Activated naive CD4-positive, alpha-beta T cell treated with anti-CD3 and anti-CD28 coated beads for 36 hours (primary cell): ENCODE measurements at places on chromosomes 3 and 15.
A peak's percentile ranks its signal among the peaks of the same experiment; 100 is the strongest.

GRCh38 chr15:87817553-87817952 lies 439.0 kb downstream of the NTRK3 start:
- DNase-seq, result no peak

GRCh38 chr15:73438651-73439050 lies 4.3 kb upstream of the REC114 start:
- DNase-seq, result no peak

GRCh38 chr3:101036213-101036618 lies 43.0 kb upstream of the ABI3BP start:
- DNase-seq, result no peak

GRCh38 chr15:40274350-40275274 lies 8.3 kb downstream of the ANKRD63 start:
- DNase-seq, result peak; percentile 92

- no peak for DNase-seq
Measured at GRCh38 chr3:188972310-188972709, 199.5 kb upstream of the TPRG1 start.

DNA sequence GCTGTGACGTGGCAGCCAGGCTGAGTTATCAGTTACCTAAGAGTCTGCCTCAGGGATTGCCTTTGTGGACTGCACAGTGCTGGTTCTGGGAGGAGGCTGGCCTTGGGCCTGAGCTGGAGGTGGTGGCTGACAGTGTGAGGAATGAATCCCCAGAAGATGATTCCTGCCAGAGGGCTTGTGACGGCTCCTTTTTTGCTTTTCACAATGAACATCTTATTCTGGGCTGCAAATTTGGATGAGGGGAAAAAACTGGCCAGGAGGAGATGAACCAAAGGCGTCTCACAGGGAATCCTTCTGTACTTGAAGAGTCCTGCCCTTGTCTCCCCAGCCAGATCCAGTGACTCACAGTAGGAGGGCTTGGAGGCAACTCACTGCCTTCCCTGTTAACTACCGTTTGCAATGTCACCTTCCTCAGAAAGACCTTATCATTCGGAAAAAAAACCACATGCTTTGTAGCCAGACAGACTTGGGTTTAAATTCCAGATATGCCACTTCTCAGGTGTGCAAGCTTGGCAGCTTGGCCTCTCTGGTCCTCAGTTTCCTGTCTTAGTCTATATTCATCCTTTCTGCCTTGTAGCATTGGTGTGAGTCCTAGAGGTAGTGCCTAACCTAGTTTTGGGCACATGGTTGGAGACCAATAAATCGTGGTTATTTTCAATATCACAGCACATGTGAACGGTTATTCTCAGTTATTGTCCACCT lies 19.1 kb downstream of the ST6GAL1 start:
- DNase-seq, result no peak

GRCh38 chr3:176469694-176470205 lies 727.5 kb downstream of the TBL1XR1 start:
- no peak for DNase-seq

DNA sequence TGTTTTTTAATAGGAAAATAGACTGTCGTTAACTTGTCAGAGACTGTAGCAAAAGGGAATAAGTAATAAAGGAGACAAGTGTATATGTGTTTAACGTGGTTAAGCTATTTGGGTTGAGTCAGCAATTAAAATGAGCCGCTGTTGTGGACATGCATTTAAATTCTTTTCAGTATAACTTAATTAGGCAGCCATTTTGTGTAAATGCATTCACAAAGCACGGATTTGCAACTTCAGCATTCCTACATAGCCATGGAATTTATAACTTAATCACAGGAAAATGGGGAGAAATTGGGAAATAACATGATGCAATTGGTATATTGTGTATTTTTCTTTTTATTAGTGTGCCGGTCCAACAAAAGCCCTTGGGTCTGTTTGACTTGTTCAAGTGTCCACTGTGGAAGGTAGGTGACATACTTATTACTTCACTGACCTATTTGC lies 27.9 kb downstream of the USP3 start:
- no peak for DNase-seq

GRCh38 chr15:81947548-81947947 lies 98.3 kb downstream of the MEX3B start:
- no peak for DNase-seq

DNA sequence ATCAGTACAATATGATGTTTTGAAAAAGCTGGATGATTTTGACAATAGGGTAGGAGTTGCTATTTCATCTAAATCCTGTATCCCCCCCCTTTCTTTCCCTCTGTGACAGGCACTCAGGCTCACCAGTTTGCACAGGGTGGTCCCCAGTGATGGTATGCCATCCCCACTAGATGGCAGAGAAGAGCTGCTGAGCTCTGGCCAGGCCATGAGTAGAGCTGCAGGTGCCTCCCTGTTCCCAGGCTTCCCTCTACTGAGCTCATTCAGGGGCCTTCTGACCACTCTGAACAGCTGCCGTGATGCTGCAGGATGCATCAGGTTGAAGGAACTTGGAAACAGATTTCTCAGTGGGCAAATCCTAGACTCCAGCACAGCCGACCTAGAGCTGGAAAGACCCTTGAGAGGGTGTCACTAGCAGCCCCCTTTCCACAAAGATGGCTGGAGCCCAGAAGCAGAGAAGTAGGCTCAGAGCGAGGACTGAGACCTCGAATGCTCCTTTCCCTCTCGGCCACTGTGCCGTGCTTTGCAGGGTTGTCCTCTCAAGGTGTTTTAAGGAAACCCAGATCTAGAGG lies 45.1 kb downstream of the EFCAB12 start:
- peak; percentile 65 for DNase-seq

- no peak for DNase-seq
Measured at GRCh38 chr15:31609258-31609681, 282.6 kb downstream of the KLF13 start.

GRCh38 chr3:113218681-113219045 lies 7.3 kb downstream of the BOC start:
- DNase-seq, result no peak

DNA sequence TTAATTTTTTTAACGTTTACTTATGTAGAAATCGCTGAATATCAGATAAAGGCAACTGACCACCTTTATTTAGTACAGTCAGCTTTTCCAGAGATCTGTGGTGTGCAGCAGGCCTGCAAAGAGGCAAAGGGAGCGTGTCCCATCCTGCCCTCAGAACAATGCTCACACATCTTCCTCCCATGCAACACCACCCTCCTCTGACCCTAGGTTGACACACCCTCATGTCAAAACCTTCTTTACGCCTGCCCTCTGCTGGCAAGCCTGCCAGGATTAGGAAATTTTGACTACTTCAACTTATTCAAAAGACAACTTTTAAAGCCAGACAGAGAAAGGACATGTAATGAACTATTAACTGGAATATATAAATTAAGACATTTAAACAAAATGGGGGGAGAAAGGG lies 513.7 kb downstream of the FOXP1 start:
- DNase-seq, result peak; percentile 92

GRCh38 chr3:45572755-45573154 lies 21.8 kb upstream of the LIMD1 start:
- no peak for DNase-seq

DNA sequence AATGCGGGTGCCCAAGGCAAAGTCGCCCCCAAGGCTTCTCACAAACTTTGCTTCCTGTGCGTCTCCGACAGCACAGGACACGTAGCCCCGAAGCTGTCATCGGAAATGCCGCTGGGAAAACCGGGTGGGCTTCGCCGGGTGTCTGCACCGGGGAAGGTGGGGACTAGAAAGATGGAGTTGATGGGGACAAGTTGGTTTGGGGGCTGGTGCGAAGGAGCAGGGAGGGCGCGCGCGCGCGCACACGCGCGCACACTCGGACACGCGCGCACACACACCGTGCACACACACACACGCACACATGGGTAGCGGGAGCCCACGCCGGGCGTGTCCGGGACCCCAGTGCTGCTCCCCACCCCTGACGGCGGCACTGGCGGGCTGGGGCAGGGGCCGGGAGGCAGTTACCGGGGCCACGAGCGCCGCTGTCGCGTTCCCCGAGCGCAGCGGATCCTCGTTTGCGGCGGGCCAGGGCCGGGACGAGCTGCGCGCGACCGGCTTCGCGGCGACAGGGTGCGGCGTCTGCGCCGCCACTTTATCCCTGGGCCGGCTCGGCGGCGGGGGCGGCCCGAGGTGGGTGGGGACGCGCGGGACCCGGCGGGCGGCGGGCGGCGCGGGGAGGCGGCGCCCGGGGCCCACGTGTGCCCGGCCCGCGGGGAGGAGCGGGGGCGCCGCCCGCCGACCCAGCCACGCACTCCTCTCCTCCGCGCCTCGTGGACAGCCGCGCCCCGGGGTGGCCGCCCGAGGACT lies 539 bp upstream of the MGLL start:
- peak; percentile 8 for DNase-seq

GRCh38 chr3:99521551-99521950 lies 116.8 kb upstream of the COL8A1 start:
- DNase-seq, result no peak

- no peak for DNase-seq
Measured at GRCh38 chr3:154967090-154967489, 113.0 kb upstream of the MME start.

GRCh38 chr15:39887832-39888231 lies 32.2 kb downstream of the GPR176 start:
- DNase-seq, result peak; percentile 30

- DNase-seq, result no peak
Measured at GRCh38 chr3:114319453-114319852, 25.6 kb downstream of the TIGIT start.

GRCh38 chr3:57234613-57235575 lies 7.4 kb downstream of the APPL1 start:
- DNase-seq, result no peak

GRCh38 chr3:42711491-42712343 lies 9.1 kb upstream of the HHATL start:
- DNase-seq, result no peak

DNA sequence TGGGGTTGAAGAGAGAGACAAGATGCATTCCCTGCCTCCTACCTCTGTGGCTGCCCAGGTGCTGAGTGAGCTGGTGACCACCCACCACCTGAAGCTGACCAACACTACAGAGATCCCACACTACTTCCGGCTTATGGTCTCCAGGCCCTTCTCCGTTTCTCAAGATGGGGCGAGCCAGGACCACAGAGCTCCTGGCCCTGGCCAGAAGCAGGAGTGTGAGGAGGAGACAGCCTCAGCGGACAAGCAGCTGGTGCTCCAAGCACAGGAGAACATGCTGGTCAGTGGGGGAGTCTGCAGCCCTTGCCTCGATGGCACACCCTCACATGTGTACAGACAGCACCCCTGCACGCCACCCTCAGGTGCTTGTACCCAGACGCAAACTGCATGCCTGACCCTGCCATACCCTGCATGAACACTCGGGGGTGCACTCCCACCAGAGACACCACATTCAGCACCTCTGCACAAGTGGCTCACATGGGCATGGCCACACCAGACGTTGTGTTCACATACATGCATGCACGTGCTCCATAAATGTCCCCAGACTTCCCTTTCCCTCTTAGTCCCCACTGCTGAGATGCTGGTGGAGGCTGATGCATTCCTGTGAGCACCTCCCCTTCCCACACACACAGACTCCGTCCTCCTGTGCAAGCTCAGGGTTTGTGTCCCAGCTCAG lies 19.0 kb downstream of the ACAA1 start:
- peak; percentile 88 for DNase-seq

DNA sequence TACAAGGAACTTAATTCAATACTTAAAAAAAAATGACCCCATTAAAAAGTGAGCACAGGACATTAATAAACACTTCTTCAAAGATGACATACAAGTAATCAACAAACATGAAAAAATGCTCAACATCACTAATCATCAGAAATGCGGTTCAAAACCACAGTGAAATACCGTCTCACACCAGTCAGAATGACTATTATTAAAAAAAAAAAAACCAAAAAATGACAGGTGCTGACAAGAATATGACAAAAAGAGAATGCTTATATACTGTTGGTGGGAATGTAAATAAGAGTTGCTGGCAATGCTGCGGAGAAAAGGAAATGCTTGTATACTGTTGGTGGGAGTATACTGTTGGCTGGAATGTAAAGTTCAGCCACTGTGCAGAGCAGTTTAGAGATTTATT lies 358.3 kb upstream of the CBLB start:
- DNase-seq, result no peak

- DNase-seq, result no peak
Measured at GRCh38 chr3:13007251-13007941, 65.8 kb downstream of the IQSEC1 start.

- no peak for DNase-seq
Measured at GRCh38 chr3:36864180-36865053, 80.4 kb downstream of the TRANK1 start.

GRCh38 chr15:25695875-25696760 lies 167.0 kb downstream of the ATP10A start:
- DNase-seq, result no peak

DNA sequence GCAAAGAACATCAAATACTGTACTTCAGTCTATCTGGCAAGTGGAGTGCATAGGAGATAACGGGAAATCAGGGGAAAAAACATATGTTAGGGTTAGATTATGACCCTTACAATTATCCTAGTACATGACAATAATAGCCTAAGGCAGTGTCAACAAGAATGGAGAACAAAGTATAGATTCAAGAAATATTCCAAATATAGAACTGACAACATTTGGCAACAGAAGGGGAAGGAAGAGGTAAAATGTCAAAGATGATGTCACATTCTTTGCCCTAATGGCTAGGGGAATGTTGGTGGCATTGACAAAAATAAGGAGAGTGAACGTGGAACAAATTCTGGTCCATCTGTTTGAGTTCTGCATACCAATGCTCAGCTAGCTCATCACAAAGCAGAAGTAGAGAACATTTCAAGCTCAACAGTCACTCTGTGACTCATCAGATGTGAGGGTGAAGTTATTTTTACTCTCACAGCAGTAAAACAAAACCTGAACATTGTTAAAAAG lies 15.5 kb upstream of the ATP8B4 start:
- DNase-seq, result no peak

GRCh38 chr3:53287131-53287629 lies 31.4 kb upstream of the TKT start:
- no peak for DNase-seq

GRCh38 chr15:29818141-29818540 lies 4.1 kb downstream of the TJP1 start:
- no peak for DNase-seq

GRCh38 chr3:129483870-129484269 lies 43.8 kb downstream of the IFT122 start:
- no peak for DNase-seq

DNA sequence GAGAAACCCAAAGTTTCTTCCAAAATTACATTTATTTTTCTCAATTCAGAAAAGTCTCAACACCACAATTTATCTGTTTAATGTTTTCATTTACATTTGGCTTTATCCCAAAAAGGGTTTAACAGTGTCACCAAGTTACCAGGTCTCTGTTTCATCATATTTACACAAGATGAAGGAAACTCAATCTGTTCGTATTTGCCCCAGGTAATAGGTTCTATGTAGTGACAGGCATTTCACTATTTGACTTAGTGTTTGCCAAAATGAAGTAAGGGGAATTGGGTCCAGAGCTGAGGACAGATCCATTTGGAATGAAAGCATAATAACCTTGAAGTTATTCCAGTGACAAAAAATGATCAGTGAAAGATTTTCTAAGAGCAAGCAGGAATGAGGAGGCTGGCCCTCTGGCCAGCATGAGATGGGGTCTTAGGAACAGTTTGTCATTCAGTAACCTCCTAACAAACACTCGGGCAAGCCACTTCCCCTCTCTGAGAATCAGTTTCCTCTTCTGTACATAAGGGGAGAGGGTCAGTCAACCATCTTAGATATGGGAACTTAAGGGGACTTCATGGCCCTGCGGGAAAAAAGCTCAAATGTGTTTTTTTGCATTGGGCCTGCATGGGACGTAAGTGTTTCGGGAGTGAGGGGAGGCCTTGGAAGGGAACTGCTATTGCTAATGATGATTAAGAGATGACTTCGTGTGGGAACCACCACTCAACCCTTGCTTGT lies 31.8 kb downstream of the UMPS start:
- DNase-seq, result no peak

GRCh38 chr3:8777978-8778267 lies 8.5 kb upstream of the OXTR start:
- no peak for DNase-seq
